ENCODE measurements at places on chromosomes 11 and 22. TPM values are rescaled to one million over a fixed set of nuclear protein-coding genes. Genes with fewer than 3 reads are reported as not detected.

The KRTAP5-7 gene
- not detected for total RNA-seq

The OLFML1 gene
- not detected for total RNA-seq

The MS4A6E gene
- total RNA-seq, result not detected

The USP2 gene
- 20.6 TPM for total RNA-seq

The DCDC1 gene
- not detected for total RNA-seq

The SHANK2 gene
- total RNA-seq, result not detected

The ART1 gene
- not detected for total RNA-seq

The MOGAT2 gene
- total RNA-seq, result not detected

The MUC5AC gene
- total RNA-seq, result not detected

The MAJIN gene
- total RNA-seq, result not detected

The DGCR6 gene
- 1.8 TPM for total RNA-seq

The GAL gene
- total RNA-seq, result not detected

The MMP13 gene
- total RNA-seq, result not detected

The ASPHD2 gene
- total RNA-seq, result 6.1 TPM

The MIF gene
- total RNA-seq, result 1,078 TPM

The C11orf21 gene
- 1.9 TPM for total RNA-seq

The RASGRP2 gene
- 205 TPM for total RNA-seq

The CRYBB2 gene
- total RNA-seq, result not detected

The OR8H3 gene
- not detected for total RNA-seq

The SLC1A2 gene
- not detected for total RNA-seq

The TMEM86A gene
- total RNA-seq, result 2.7 TPM

The TEX54 gene
- total RNA-seq, result not detected

The OR51E1 gene
- not detected for total RNA-seq

The ABTB2 gene
- 0.07 TPM for total RNA-seq

The HOATZ gene
- total RNA-seq, result not detected

The RNH1 gene
- total RNA-seq, result 48.8 TPM

The DTX4 gene
- 9.4 TPM for total RNA-seq
